Left lung (tissue), 14 donors: ENCODE measurements at places on chromosomes 3 and 15.

- H3K4me1 ChIP-seq = peaks cover 5% of the 10 kb centered on the region
- peak overlapping the region; percentile 77 for H3K4me3 ChIP-seq
- DNase-seq = no peak
- H3K27me3 ChIP-seq = no peaks in the 10 kb centered on the region
- H3K36me3 ChIP-seq = no peaks in the 10 kb centered on the region
- peak overlapping the region; percentile 89 for H3K27ac ChIP-seq
These were observed 747 bp downstream of the PLD1 start for GRCh38 chr3:171809611-171809860.

DNA sequence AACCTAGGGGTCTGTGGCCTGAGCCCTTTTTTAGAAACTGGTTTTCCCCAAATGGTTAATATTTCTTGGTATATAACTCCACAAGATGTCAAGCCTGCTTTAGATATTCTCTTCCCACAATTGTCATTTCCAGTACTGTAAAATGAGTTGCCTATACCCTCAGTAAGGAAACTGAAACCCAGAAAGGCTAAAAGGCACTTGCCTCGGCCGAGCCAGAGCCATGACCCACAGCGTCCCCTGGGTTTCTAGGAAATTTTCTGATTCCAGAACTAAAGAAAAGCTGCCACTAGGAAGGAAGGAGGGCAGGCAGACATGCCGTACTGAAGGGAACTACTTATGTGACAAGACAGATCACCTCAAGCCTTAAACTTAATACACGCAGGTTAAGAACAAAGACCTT is 59.1 kb downstream of the ATP8B4 start:
- no peaks in the 10 kb centered on the region for H3K4me1 ChIP-seq
- no peak for DNase-seq
- H3K27ac ChIP-seq = no peak overlapping the region
- H3K36me3 ChIP-seq = no peaks in the 10 kb centered on the region
- no peak overlapping the region for H3K4me3 ChIP-seq
- no peaks in the 10 kb centered on the region for H3K27me3 ChIP-seq

- H3K27ac ChIP-seq = no peak overlapping the region
- no peaks in the 10 kb centered on the region for H3K4me1 ChIP-seq
- H3K27me3 ChIP-seq = no peaks in the 10 kb centered on the region
- H3K36me3 ChIP-seq = peaks cover 89% of the 10 kb centered on the region
- H3K4me3 ChIP-seq = no peak overlapping the region
These were observed 19.9 kb downstream of the TMEM62 start for GRCh38 chr15:43153269-43153668.

GRCh38 chr15:84981054-84981710 is 474 bp upstream of the PDE8A start:
- peaks cover 10% of the 10 kb centered on the region for H3K27me3 ChIP-seq
- H3K4me3 ChIP-seq = peak overlapping the region; percentile 83
- no peaks in the 10 kb centered on the region for H3K36me3 ChIP-seq
- peaks cover 50% of the 10 kb centered on the region for H3K4me1 ChIP-seq
- peak; percentile 94 for DNase-seq

- H3K27ac ChIP-seq = no peak overlapping the region
- no peak overlapping the region for H3K4me3 ChIP-seq
- H3K4me1 ChIP-seq = peaks cover 7% of the 10 kb centered on the region
- DNase-seq = no peak
These were observed 35.6 kb upstream of the MUC4 start for GRCh38 chr3:195847055-195847950.

GRCh38 chr3:46407970-46408369 is 911 bp downstream of the CCRL2 start:
- H3K27ac ChIP-seq = peak overlapping the region; percentile 97
- H3K4me1 ChIP-seq = peaks cover 23% of the 10 kb centered on the region
- no peak for DNase-seq
- H3K4me3 ChIP-seq = peak overlapping the region; percentile 57
- H3K36me3 ChIP-seq = no peaks in the 10 kb centered on the region

- H3K27me3 ChIP-seq = no peaks in the 10 kb centered on the region
- no peak overlapping the region for H3K4me3 ChIP-seq
- DNase-seq = no peak
These were observed 391.9 kb upstream of the THRB start for GRCh38 chr3:24886501-24886900.

- H3K27ac ChIP-seq = no peak overlapping the region
- DNase-seq = no peak
- H3K4me1 ChIP-seq = no peaks in the 10 kb centered on the region
- no peaks in the 10 kb centered on the region for H3K36me3 ChIP-seq
These were observed 328.5 kb upstream of the PPP2R3A start for GRCh38 chr3:135637013-135637412.

- DNase-seq = peak; percentile 49
- H3K36me3 ChIP-seq = no peaks in the 10 kb centered on the region
- H3K27ac ChIP-seq = peak overlapping the region; percentile 91
- H3K27me3 ChIP-seq = peaks cover 65% of the 10 kb centered on the region
- H3K4me1 ChIP-seq = peaks cover 34% of the 10 kb centered on the region
These were observed 6.4 kb downstream of the HES1 start for GRCh38 chr3:194142156-194142910.

GRCh38 chr3:108185536-108185935 is 36.7 kb downstream of the IFT57 start:
- no peak overlapping the region for H3K27ac ChIP-seq
- no peak for DNase-seq
- no peaks in the 10 kb centered on the region for H3K27me3 ChIP-seq
- H3K36me3 ChIP-seq = no peaks in the 10 kb centered on the region
- H3K4me3 ChIP-seq = no peak overlapping the region

GRCh38 chr15:45050587-45050986 is 27.6 kb downstream of the SORD start:
- H3K27me3 ChIP-seq = no peaks in the 10 kb centered on the region
- no peaks in the 10 kb centered on the region for H3K36me3 ChIP-seq
- DNase-seq = no peak
- H3K4me3 ChIP-seq = no peak overlapping the region

DNA sequence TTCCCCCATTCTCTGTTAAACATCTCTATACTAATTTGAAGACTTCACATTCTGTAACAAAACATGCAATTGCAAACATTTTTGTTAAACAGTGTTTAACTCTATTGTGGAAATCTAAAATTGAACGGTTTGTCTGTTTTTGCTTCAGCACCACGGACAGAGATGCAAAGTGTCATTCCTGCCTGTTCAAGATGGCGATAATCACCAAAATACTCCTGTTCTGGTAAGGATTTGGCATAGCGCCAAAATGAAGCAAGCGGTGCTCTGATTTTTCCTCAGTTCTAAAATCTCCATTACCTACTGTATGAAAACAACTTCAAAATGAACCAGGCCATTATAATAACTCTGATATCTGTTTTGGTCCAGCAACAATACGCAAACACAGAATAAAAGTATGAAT is 129.7 kb upstream of the TUSC7 start:
- no peak overlapping the region for H3K4me3 ChIP-seq
- H3K36me3 ChIP-seq = no peaks in the 10 kb centered on the region
- no peaks in the 10 kb centered on the region for H3K4me1 ChIP-seq
- no peak overlapping the region for H3K27ac ChIP-seq
- no peaks in the 10 kb centered on the region for H3K27me3 ChIP-seq
- DNase-seq = no peak

- peak overlapping the region; percentile 87 for H3K4me3 ChIP-seq
- peaks cover 5% of the 10 kb centered on the region for H3K4me1 ChIP-seq
- peak overlapping the region; percentile 90 for H3K27ac ChIP-seq
- no peaks in the 10 kb centered on the region for H3K27me3 ChIP-seq
- no peak for DNase-seq
These were observed 641 bp downstream of the OPA1 start for GRCh38 chr3:193593668-193594030.

GRCh38 chr3:101849714-101850245 is 466 bp downstream of the NFKBIZ start:
- H3K4me3 ChIP-seq = peak overlapping the region; percentile 94
- peak overlapping the region; percentile 99 for H3K27ac ChIP-seq
- DNase-seq = peak; percentile 42
- no peaks in the 10 kb centered on the region for H3K27me3 ChIP-seq

GRCh38 chr15:34217587-34218225 is 7.1 kb upstream of the EMC4 start:
- H3K27ac ChIP-seq = no peak overlapping the region
- no peaks in the 10 kb centered on the region for H3K4me1 ChIP-seq
- no peak for DNase-seq

DNA sequence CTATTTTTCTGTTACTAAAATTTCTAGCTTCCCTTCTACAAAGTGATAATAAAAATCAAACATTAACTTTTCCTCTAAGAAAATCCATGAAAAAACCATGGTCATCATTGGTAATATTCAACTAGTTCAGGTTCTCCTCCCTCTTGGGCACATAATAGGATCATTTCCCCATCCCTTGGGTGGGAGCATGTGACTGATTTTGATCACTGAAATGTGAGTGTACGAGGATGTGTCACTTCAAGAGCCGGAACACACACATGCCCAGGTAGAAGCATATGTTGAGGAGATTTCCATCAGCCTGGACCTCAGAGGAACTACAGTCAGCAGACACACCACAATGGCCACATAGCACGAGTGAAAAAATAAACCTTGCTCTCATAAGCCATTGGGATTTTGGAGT is 36.1 kb downstream of the AP3S2 start:
- no peak for DNase-seq
- peaks cover 41% of the 10 kb centered on the region for H3K36me3 ChIP-seq
- no peak overlapping the region for H3K4me3 ChIP-seq

GRCh38 chr3:174775603-174776002 is 83.5 kb upstream of the NAALADL2 start:
- H3K27me3 ChIP-seq = no peaks in the 10 kb centered on the region
- no peak overlapping the region for H3K27ac ChIP-seq
- no peak for DNase-seq
- H3K4me1 ChIP-seq = no peaks in the 10 kb centered on the region
- no peak overlapping the region for H3K4me3 ChIP-seq

DNA sequence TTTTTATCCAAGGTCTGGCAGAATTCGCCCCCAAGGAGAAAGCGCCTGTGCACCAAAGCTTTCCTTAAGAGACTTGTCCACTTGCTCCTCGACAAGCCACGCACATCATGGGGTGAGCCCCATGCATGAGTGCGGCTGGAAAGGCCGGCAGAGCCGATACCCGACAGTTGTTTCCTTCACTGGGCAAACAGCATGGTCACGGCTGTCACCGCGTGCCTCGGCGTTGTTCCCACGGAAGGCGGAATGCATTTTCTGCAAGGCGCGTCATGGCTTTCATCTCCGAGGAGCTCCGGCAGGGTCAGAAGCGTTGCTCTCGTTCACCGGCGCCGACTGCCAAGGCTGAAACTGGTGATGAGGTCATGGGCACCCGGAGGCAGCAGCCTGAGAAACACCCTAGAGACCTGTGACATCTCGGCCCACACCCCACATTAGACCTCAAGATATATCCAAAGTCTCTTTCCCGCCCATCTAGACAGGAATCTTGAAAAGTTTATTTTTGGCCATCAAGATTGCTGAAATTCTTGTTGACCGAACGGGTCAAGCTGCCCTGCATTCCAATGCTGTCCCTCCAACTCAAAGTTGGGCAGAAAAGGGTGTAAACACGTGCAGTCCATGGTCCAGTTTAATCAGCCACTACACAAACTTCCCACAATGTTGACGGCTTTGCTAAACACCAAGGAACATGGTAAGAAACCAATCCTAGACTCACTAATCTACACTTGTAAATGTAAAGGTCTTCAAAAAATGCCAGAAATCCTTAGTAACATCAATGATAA is 604 bp upstream of the TJP1 start:
- peak overlapping the region; percentile 94 for H3K27ac ChIP-seq
- H3K27me3 ChIP-seq = peaks cover 87% of the 10 kb centered on the region
- peak overlapping the region; percentile 73 for H3K4me3 ChIP-seq
- DNase-seq = peak; percentile 70
- H3K4me1 ChIP-seq = no peaks in the 10 kb centered on the region
- H3K36me3 ChIP-seq = no peaks in the 10 kb centered on the region
